Stimulated activated CD4-positive, alpha-beta T cell treated with anti-CD3 and anti-CD28 coated beads, TNF-alpha, amount 100 ng/mL, for 24 hours (primary cell): ENCODE measurements at places on chromosomes 7 and 10.

DNA sequence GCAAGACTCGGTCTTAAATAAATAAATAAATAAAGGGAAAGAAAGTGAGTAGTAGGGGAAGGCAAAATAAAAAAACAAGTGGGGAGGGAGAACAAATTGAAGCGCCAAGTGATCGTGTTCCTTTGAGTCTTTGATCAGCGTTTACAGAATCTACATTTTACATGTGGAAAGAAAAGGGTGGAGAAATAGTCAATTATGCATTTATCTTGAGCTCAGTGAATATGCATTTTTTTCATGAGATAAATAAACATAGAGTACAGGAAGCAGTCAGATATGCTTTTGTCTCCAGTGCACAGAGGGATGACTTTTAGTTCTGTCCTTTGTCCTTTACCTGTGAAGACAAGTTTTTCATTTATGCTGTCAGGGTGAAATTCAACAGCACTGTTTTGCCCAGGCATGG is 6.1 kb upstream of the GUSB start:
- DNase-seq, result no peak

GRCh38 chr7:47846138-47846836 is 102.0 kb downstream of the PKD1L1 start:
- DNase-seq, result no peak

DNA sequence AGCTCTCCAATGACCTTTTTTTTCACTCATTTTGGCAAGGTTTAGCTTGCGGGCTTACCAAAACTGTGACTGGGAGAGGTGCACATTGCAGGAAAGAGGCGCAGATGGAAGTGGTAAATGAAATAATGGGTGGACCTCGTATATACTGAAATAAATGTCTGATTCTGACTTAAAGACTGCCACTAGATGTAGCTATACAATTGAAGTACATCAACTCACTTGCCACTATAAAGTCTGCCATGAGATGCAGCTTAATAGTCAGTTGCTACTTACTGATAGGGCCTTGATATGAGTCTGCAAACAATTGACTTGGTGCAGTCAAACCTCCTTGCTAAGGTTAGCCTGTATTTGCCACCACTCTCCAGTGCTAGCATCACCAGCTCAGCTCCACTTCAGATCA is 525.9 kb upstream of the MBL2 start:
- no peak for DNase-seq

DNA sequence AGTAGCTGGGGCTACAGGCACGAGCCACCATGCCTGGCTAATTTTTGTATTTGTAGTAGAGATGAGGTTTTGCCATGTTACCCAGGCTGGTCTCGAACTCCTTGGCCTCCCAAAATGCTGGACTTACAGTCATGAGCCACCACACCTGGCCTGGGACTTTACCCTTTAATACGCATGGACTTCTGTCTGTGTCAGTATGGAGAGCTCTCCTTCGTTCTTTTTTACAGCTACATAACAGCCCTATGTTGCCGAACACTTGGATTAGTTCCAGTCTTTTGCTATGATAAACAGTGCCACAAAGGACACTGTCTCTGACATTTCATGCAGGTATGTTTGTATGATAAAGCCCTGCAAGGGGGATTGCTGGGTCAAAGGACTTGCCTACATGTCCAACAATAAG is 10.9 kb upstream of the OAT start:
- DNase-seq, result no peak

DNA sequence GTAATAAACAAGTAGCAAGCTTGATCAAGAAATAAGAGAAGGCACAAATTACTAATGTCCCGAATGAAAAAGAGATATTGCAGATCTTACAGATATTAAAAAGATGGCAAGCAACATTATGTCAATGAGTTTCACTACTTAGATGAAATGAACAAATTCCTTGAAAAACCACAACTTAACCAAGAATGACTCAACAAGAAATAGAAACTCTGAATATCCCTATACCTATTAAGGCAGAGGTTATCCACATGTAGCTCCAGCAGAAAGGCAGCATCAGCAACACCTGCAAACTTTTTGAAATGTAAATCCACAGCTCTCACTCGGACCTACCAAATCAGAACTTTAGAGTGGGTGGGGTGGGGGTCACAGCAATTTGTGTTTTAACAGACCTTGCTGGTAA is 33.6 kb downstream of the PDE1C start:
- no peak for DNase-seq

GRCh38 chr7:142177869-142178268 is 66.4 kb downstream of the MGAM2 start:
- DNase-seq, result no peak

GRCh38 chr7:85828614-85829013 is 641.8 kb upstream of the SEMA3D start:
- DNase-seq, result no peak

DNA sequence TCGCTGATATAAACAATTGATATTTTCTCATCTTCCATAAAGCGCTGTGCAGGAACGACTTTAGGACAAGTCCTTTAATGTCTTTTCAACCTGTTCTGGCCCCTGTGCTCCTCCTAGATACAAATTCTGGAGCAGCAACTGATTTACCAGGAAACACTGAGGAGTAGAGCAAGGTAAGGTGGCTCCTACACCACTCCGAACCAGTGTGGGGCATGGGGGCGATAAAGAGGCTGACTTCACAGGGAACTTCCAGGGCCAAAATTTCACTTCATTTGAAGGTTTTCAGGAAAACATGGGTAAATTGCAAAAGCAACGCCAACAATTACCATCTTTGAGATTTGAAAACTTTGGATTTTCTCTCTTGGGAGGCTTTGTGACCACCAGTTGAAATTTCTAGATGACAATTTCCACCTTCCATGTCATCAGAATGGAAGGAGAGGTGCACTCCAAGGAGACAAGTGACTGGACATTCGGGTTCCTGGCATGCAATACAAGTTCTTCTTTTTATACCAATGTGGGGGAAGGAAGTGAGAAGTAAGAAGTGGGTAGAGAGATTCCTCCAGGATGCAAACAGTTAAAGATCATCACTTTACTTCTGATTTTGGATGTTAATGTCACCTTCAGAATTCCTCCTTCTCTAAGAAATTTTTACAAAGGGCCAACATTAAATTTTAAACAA is 118.5 kb downstream of the FAM107B start:
- DNase-seq, result no peak

- DNase-seq, result no peak
Measured at GRCh38 chr7:144725070-144725469, 110.8 kb downstream of the TPK1 start.

GRCh38 chr10:74738052-74738451 is 88.3 kb upstream of the KAT6B start:
- DNase-seq, result no peak

GRCh38 chr7:157389951-157390730 is 53.3 kb downstream of the DNAJB6 start:
- DNase-seq, result no peak

DNA sequence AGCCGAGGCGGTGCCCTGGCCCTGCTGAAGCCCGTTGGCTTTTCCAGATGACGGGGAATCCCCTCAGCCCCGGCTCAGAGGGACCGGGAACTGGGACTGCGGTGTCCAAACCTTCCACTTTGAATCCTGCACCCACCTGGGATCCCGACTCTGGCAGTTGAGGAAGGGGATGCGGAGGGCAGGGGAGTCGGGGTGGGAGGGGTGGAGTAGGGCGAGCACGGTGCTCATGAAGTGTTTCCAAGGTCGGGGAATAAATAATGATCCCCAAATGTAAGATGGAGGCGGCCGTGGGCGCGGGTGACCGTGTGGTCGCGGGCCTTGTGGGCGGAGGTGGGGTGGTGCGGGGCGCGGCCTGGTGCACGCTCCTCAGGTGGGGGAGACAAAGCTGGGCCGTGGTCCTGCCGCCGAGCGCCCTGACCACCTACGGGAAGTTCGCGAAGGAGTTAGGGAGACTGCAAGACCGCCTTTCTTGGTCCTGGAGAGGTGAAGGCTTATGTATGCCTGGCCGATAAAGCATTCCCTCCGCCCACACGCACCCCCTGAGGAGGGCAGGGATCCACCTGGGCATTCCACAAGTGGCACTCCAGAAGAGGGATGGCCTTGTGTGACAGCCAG is 1.4 kb downstream of the MTURN start:
- no peak for DNase-seq

DNA sequence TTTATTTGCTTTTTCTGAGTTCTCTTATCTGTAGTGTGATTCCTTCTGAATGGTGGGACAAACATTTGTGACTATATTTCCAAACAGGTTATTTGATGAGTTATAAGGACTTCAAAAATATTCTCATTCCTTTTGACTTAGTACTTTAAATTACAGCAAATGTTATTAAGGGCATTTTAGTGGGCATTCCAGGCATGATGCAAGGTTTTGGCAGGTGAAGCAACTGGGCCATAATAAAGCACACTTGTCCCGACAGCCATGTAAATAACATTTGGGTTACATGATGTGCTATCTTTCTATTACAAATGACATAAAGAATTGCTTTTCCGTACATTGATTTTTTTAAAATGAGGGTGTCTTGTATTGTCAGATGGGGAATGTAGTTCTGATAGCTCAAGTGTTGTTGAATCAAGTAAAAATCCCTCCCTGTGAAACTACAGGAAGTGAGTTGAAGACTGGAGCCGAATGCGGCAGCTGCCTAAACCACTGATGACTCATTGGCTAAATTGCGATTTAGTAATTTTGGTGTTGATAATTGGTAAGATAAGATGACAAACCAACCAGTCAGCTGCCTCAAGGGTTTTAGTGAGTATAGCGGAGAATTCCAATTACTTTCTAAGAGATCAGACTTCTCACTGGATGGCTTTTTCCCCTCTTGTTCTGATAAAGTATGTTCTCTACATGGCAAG is 231.3 kb upstream of the NPY start:
- no peak for DNase-seq
